ENCODE measurements at places on chromosomes 4 and X.
A peak's percentile ranks its signal among the peaks of the same experiment; 100 is the strongest.

- no peak for DNase-seq
Measured at GRCh38 chr4:54727346-54727745, 69.6 kb downstream of the KIT start.

GRCh38 chr4:181745933-181746625, 497.1 kb upstream of the TENM3 start:
- no peak for DNase-seq

- no peak for DNase-seq
Measured at GRCh38 chrX:73213734-73214425, 771 bp downstream of the NAP1L2 start.

DNA sequence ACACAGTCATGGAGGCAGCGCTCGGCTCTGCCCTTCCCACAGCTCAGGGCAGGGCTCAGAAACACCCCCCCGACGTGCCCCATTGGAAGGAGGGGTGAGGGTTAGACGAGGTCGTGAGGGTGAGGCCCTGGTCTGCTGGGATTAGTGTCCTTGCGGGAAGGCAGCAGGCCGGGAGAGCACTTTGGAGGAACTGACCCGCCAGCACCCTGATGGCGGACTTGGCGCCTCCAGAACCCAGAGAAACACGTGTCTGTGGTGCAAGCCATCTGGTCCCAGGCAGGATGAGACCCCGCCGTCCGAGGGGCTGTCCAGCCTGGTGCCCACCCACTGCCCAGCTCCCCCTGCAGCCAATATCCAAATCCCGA, 26.3 kb downstream of the TACC3 start:
- DNase-seq = peak; percentile 54

- DNase-seq = no peak
Measured at GRCh38 chr4:42280327-42281095, 116.8 kb upstream of the SHISA3 start.

DNA sequence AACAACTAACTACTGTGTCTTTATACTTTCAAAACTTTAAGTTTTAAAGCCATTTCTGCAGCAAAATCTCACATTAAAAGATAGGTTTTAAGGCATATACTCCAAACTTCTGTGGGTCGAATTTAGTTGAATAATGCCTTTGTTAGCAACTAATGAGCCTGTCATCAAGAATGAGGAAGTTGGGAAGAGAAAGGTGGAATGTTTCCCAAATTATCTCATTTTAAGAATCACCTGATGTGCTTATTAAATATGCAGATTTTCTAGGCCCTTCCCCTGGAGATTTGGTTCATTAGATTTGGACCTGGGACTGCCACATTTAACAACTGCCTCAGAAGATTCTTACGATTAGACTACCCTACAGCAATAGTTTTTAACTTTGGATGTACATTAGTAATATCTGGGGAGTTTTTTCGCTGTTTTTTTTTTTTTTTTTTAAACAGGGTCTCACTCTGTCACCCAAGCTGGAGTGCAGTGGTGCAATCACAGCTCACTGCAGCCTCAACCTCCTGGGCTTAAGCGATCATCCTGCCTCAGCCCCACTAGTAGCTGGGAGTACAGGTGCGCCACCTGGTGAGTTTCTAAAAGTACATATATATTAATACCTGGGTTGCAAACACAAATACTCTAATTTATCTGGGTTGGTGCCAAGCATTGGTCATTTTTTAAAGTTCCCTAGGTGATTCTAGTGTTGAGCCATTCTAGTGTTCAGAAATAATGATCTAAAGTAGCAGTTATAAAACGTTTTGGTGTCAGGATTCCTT, 16.1 kb upstream of the TASL start:
- no peak for DNase-seq

- DNase-seq = no peak
Measured at GRCh38 chrX:2664502-2664901, 26.6 kb upstream of the CD99 start.

- peak; percentile 61 for DNase-seq
Measured at GRCh38 chr4:169275180-169275579, 4.4 kb upstream of the SH3RF1 start.

DNA sequence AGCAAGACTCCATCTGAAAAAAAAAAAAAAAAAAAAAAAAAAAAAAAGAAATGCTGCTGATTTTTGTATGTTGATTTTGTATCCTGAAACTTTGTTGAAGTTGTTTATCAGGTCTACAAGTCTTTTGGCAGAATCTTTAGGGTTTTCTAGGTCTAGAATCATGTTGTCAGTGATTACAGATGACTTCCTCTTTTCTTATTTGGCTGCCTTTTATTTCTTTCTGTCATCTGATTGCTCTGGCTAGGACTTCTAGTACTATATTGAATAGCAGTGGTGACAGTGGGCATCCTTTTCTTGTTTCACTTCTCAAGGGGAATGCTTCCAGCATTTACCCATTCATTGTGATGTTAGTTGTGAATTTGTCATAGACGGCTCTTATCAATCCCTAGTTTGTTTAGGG, 334.4 kb downstream of the SPRY1 start:
- no peak for DNase-seq

DNA sequence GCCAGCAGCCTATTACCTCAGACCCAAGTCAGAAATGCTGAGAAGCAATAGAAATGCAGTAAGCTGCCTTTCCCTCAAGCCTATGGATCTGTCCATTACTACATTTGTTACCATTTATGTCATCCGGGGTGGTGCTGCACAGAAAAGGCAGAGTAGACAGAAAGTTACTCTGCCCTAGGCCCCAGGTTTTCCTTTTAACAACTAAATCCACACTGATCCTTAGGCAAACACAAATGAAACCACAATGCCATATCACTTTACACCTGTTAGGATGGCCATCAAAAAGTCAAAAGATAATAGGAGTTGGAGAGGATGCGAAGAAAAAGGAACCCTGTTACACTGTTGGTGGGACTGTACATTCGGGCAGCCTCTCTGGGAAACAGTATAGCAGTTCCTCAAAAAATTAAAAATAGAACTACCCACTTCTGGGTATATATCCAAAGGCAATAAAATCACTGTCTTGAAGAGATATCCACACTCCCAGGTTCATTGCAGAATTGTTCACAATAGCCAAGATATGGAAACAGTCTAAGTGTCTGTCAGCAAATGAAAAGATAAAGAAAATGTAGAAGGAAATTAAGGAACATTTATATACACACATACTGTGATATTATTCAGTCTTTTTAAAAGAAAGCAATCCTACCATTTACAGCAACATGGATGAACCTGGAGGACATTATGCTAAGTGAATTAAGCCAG, 186.3 kb downstream of the NWD2 start:
- no peak for DNase-seq

DNA sequence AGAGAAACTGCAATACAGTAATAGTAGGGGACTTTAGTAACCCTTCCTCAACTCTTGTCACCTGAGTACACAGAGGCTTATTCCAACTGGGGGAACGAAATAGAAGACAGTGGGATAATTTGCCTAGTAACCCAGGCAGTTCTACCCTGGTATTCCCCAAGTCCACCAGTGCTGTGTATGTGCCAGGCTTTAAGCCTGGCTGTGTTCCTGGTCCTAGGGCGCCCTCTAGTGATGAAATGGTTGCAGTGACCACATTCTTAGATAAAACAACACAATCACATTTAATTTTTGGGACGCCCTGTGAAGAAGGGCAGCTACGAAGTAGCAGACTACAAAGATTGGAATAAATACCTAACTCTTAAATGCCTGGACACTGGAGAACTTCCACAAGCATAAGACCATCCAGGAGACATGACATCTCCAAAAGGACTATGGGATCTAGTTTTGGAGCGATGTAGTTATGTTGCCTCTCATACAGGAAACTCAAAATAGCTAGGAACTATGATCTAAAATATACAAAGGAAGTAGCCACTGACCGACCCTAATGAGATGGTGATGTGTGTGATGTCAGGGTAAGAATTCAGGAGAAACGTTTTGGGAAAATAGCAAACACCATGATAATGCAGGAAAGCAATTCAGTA, 288.5 kb upstream of the ZCCHC13 start:
- peak; percentile 67 for DNase-seq

- DNase-seq = peak; percentile 9
Measured at GRCh38 chr4:80619070-80619674, 283.6 kb downstream of the CFAP299 start.

DNA sequence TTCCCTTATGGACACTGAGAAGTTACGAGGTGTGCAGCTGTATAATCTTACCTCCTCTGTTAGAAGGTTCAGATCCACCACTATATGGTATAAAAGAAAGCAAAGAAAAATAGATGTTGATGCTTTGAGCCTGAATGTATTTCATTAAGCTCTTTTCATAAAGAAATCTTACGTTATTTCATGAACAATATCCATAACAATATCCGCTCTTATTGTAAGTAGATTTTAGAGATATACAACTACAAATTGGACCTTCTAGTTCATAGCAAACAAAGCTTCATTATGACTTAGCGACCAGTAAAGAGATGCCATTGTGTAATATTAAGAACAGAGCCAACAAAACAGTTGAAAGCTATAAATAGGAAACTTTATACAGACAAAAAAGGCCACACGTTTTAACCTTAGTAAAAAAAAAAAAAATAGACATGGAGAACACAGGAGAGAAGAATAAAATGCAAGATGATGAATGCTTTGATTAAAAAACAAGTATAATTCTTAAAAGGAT, 203.6 kb downstream of the PDGFC start:
- no peak for DNase-seq

- DNase-seq = no peak
Measured at GRCh38 chrX:17842769-17843525, 18.2 kb downstream of the RAI2 start.

DNA sequence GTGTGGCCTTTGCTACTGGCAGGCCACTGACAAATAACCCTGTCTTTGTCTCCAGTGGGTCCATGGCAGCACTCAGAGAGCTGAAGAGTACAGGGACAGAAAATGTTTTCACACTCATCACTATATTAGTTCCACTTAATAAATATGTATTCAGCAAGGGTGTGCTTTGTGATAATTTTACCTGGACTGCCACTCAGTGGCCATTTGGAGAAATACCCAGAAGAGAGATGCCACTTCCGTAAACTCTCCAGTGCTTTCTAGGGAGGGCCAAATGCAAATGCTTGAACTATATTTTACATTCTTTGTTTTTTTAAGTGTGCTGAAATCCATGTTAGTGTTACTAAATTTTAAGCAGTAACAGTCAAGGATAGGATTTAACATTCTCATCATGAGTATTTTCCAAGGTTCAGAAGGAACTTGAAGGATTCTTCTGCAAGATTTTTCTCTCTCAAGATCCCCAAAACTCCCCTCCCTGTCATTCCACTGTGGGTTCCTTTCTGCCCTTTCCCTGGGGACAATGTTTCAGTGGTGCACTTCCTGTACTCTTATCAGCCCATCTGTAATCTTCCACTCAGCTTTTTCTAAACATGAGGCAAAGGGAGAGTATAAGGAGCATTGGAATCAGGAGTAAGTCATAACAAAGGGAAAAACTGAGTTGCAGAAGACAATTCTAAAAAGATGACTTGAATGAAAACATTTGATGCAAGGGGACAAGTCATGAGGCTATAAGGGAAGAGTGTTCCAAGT, 46.0 kb downstream of the TFDP3 start:
- no peak for DNase-seq

GRCh38 chr4:95867919-95868318, 28.0 kb downstream of the PDHA2 start:
- DNase-seq = no peak

DNA sequence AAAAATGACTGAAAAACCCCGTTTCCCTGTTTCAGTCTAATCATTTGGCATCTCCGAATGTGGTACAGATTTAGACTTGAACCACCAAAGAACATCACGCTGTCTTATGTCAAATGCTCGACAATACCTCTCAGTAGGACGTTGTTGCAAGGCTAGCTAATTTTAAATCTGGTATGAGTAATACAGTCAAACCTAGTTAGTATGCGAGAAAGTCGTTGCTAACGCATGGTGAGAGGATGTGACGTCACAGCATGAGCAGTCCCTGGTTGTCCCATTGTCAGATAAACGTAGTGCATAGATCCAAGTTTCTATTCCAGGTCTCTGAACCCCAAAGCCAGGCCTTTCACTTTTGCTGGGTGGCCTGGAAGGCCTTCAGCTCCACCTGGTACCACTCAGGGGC, 44.7 kb downstream of the SETD7 start:
- no peak for DNase-seq

GRCh38 chr4:39718366-39719323, 20.7 kb downstream of the UBE2K start:
- DNase-seq = no peak

- DNase-seq = peak; percentile 61
Measured at GRCh38 chr4:118865091-118865708, 23.5 kb upstream of the SYNPO2 start.

- DNase-seq = no peak
Measured at GRCh38 chrX:50448565-50448964, 22.1 kb downstream of the DGKK start.

GRCh38 chrX:41350150-41350975, 16.4 kb downstream of the DDX3X start:
- no peak for DNase-seq

DNA sequence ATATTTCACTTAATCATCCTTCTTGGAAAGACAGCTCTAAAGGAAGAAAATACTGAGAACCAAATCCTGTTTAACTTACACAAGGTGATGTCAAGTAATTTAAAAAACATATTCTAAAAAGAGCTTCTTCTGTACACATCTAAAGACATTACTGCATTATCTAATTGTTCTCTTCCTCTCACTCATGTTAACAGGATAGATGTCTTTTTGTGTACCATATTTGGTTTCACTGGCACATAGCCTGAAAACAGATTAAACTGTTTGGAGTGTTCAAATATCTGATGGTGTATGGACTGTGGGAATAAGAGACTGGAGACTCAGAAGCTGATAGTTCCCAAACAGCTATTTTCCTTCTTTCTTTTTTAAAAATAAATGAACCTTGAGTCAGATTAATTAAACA, 213.3 kb upstream of the MAB21L2 start:
- DNase-seq = no peak

DNA sequence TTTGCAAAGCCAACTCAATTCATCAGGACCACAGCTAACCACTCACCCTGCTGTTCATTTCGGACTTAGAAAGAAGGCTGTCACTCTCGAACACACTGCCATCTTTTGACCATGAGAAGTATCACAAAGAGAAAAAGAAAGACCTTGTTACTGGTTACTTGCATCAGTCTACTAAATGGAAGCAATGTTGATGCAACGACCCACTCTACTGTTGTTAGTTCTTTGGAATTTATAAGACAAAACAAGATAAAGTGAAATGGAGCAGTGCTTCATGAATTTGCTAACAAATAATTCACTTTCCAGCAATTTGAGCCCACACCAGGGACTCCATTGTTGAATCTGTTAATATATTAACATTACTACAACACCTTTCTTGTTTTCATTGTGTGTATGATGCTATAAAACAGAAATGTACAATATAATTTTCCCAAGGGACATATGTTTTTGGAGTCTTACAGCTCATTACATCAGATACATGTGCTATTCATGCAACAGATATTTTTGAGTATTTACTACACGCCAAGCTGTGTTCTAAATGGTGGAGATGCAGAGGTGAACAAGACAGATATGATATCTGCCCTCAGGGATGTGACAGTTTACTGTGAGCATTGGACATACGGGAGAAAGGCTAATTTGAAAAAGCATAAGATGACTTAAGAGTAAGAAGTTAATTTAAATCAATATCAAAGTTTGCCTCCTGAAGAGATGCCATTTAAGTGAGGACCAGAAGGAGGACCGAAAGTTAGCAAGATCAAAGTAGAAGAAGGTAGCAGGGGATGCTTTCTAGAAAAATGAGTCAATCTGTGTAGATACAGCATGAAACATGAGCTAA, 87.2 kb downstream of the AREG start:
- peak; percentile 26 for DNase-seq
